Vagina (tissue), 2 donors: ENCODE measurements at places on chromosomes 7 and 10. TPM values are rescaled to one million over a fixed set of nuclear protein-coding genes. Genes with fewer than 3 reads are reported as not detected.

DNA sequence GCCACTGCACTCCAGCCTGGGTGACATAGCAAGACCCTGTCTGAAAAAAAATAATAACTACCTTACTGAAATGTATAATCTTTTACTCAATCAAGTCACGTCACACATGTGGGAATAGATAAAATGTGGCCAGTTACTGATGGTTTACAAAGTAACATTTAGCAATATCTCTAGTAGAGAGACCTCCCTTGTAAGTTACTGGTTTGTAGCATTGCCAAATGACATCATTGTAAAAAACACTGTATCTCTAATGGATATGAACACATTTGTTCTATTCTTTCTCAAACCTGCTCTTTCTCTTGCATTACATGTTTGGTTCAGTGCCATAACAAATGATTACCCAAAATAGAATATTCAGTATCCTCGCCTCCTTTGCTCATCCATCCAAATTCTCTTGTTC, 18.8 kb downstream of the TET1 start:
- no peaks in the 10 kb centered on the region for H3K4me1 ChIP-seq
- no peaks in the 10 kb centered on the region for H3K36me3 ChIP-seq
- H3K27me3 ChIP-seq: no peaks in the 10 kb centered on the region
- H3K27ac ChIP-seq: no peak overlapping the region
- no peak overlapping the region for H3K4me3 ChIP-seq
- DNase-seq: no peak

DNA sequence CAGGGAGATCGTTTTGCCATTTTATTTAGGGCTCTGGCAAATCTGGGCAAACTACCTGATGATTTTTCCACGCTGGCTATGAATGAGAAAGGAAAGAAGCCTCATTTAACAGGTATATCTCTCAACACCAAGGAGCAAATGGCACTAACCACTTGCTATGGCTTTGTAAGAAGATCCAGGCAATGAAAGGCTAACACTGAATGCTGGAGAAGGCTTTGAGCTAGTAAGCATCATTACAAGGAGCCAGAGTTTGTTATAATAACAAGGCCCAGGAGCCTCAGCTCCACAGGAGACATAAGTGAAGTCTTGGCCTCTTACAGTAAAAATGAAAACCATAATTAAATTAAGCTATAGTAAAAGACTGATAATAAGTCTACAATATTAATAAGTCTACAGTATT, 123.1 kb downstream of the CNOT4 start:
- no peak for DNase-seq
- H3K36me3 ChIP-seq: no peaks in the 10 kb centered on the region
- H3K27me3 ChIP-seq: no peaks in the 10 kb centered on the region
- no peak overlapping the region for H3K4me3 ChIP-seq

- no peak overlapping the region for H3K27ac ChIP-seq
- H3K4me1 ChIP-seq: no peaks in the 10 kb centered on the region
- H3K36me3 ChIP-seq: no peaks in the 10 kb centered on the region
Measured at GRCh38 chr7:21996641-21997040, 50.9 kb upstream of the CDCA7L start.

- DNase-seq: no peak
- H3K27ac ChIP-seq: no peak overlapping the region
- H3K27me3 ChIP-seq: no peaks in the 10 kb centered on the region
- no peaks in the 10 kb centered on the region for H3K4me1 ChIP-seq
- H3K4me3 ChIP-seq: no peak overlapping the region
Measured at GRCh38 chr10:29389935-29390334, 101.1 kb downstream of the LYZL1 start.

DNA sequence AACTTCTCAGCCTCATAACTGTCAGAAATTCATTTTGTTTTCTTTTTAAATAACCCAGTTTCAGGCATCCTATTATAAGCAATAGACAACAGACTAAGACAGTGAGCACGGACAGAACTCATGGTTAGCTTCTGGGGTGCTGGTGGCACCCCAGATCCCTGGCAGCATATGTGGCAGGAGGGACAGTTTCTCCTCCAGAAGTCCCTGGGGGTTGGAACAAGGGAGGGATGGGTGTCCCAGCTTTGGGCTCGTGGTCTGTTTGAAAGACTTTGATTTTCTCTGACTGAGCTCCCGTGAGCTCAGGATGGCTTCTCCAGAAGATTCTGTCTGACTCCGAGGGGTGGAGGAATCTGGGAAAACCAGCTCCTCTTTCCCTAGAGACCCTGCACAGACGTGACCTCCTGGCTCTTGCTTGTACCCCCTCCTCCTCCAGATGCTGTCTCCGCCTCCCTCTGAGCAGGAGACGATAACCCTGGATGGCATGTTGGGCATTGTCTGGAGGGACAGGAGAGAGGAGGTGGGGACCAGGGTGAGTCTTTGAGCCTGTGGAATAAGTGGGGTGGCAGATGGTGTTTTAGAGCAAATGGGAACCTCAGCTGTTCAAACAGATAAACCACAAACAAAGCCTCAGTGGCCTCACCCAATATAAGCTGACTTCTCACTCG, 421.1 kb downstream of the GLRX3 start:
- peak; percentile 44 for DNase-seq
- no peaks in the 10 kb centered on the region for H3K36me3 ChIP-seq
- H3K4me3 ChIP-seq: no peak overlapping the region
- no peak overlapping the region for H3K27ac ChIP-seq
- no peaks in the 10 kb centered on the region for H3K4me1 ChIP-seq
- no peaks in the 10 kb centered on the region for H3K27me3 ChIP-seq

GRCh38 chr10:119518936-119519335, 23.6 kb downstream of the RGS10 start:
- DNase-seq: no peak
- H3K4me3 ChIP-seq: no peak overlapping the region

DNA sequence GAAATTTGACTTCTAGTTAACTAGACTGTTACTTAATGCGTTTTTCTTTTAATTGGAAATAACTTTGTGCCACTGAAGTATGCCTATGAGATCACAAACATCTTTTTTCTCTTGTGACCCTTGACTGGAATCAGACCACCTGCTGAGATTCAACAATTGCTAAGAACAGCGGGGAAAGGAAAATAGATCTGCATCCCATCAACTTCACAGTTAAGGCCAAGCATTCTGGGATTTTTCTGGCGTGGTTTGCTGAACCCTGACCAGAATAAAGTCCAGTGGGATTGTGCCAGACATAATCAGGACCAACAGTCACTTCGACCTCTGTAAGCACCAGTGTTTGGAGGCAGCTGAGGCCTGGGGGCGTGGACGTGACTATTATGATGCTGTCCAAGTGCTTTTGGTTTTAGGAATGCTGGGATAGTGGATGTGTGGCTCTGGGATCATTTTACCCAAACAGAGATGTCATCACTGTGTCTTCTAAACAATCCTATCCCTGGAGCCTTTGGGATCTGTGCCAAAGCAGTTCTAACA, 373.3 kb upstream of the PRKCQ start:
- H3K4me3 ChIP-seq: no peak overlapping the region
- no peaks in the 10 kb centered on the region for H3K27me3 ChIP-seq
- no peak overlapping the region for H3K27ac ChIP-seq
- DNase-seq: no peak
- H3K36me3 ChIP-seq: no peaks in the 10 kb centered on the region

- no peaks in the 10 kb centered on the region for H3K36me3 ChIP-seq
- DNase-seq: no peak
Measured at GRCh38 chr10:6141296-6142151, 52.7 kb downstream of the RBM17 start.

- H3K27me3 ChIP-seq: no peaks in the 10 kb centered on the region
- no peak for DNase-seq
- peaks cover 20% of the 10 kb centered on the region for H3K4me1 ChIP-seq
- no peaks in the 10 kb centered on the region for H3K36me3 ChIP-seq
Measured at GRCh38 chr10:7958442-7958841, 96.0 kb upstream of the GATA3 start.

- H3K4me3 ChIP-seq: no peak overlapping the region
- DNase-seq: no peak
- no peak overlapping the region for H3K27ac ChIP-seq
- H3K27me3 ChIP-seq: no peaks in the 10 kb centered on the region
- no peaks in the 10 kb centered on the region for H3K4me1 ChIP-seq
Measured at GRCh38 chr7:28674359-28674782, 262.1 kb downstream of the CREB5 start.

GRCh38 chr7:25944777-25945515, 207.1 kb upstream of the NFE2L3 start:
- H3K36me3 ChIP-seq: no peaks in the 10 kb centered on the region
- peaks cover 13% of the 10 kb centered on the region for H3K4me1 ChIP-seq
- no peaks in the 10 kb centered on the region for H3K27me3 ChIP-seq
- H3K27ac ChIP-seq: no peak overlapping the region
- DNase-seq: no peak

DNA sequence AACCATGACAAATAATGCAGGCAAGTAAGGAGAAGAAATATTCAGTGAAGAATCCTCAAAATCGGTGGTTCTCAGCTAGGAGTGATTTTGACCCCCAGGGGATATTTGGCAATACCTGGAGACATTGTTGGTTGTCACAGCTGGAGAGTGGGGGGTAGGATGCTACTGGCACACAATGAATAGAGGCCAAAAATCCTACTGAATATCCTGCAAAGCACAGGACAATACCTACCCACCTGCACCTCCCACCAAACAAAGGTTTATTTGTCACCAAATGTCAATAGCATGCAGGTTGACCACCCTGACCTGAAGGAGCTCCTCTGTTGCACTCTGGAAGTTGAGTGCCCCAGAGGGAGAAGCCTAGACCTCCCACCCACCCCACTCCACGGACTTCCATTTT, 1028.6 kb downstream of the CNTNAP2 start:
- no peak for DNase-seq
- H3K4me3 ChIP-seq: no peak overlapping the region
- no peaks in the 10 kb centered on the region for H3K36me3 ChIP-seq
- H3K4me1 ChIP-seq: no peaks in the 10 kb centered on the region
- H3K27me3 ChIP-seq: no peaks in the 10 kb centered on the region
- no peak overlapping the region for H3K27ac ChIP-seq

DNA sequence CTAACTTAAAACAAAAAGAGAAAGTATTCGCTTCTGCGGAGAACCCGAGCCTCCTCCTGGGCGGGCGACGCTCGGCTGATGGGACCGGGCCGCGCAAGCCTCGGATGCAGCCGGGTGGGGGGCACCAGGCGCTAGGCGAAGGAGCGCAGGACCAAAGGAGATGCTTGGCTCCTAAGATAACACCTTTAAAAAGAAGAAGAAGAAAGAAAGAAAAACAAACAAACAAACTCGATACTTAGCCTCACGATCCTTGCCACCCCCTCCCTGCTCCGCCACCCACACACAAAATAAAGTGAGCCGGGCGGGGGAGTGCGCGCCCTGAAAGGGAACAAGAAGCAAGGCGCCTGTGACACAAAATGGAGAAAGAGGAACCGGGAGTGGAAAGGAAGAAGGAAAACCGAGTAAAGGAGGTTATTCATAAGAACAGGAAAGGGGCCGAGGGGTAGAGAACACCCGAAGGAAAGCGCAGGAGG, 34.0 kb upstream of the EBLN1 start:
- peaks cover 10% of the 10 kb centered on the region for H3K4me1 ChIP-seq
- peak overlapping the region; percentile 98 for H3K27ac ChIP-seq
- no peak for DNase-seq
- no peaks in the 10 kb centered on the region for H3K36me3 ChIP-seq

DNA sequence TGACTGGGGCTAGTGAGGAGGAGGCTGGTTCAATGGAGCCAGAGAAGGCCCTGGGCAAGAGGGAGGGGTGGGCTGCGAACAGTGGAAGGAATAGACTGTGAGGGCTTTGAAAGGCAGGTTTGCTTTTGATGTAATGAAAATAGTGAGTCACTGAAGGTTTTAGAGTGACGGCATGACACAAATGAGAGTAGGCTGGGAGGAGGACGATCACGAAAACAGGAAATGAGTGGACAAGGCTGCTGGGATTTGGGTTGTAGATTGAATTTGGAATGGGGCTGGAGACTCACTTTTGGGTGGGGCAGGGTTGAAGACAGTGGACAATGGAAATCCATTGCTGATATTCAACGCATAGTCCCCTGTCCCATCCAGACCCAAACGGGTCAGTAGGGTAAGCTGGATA, 139.6 kb downstream of the CDH23 start:
- no peaks in the 10 kb centered on the region for H3K4me1 ChIP-seq
- DNase-seq: no peak
- no peaks in the 10 kb centered on the region for H3K27me3 ChIP-seq
- no peak overlapping the region for H3K27ac ChIP-seq
- no peaks in the 10 kb centered on the region for H3K36me3 ChIP-seq

DNA sequence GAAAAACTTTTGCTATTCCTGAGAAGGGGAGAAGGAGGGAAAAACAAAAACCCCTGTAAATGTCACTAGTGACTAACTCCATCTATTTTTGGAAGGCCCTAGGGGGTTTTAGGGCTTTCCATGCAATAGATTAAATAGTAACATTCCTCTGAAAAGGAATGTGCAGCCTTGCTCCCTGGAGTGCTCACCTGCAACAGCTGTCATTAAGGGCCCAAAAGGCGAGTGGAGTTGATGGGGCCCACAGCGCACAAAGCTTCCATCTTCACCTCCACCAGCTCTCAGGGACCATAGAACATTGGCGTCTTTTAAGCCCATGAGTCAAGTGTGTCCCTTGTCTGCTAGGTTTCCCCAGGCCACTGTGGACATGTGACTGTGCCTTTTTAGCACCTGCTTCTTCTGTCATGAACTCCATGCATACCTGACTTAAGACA, 58.0 kb upstream of the IL6 start:
- no peak overlapping the region for H3K27ac ChIP-seq
- H3K4me1 ChIP-seq: no peaks in the 10 kb centered on the region
- H3K27me3 ChIP-seq: no peaks in the 10 kb centered on the region
- no peak for DNase-seq

- no peaks in the 10 kb centered on the region for H3K36me3 ChIP-seq
- H3K27ac ChIP-seq: no peak overlapping the region
- DNase-seq: no peak
- H3K4me3 ChIP-seq: no peak overlapping the region
- H3K27me3 ChIP-seq: no peaks in the 10 kb centered on the region
Measured at GRCh38 chr10:44352316-44353127, 32.4 kb downstream of the CXCL12 start.

GRCh38 chr10:110411047-110411410, 86.7 kb upstream of the DUSP5 start:
- no peak overlapping the region for H3K27ac ChIP-seq
- peaks cover 16% of the 10 kb centered on the region for H3K4me1 ChIP-seq
- H3K4me3 ChIP-seq: no peak overlapping the region
- H3K36me3 ChIP-seq: no peaks in the 10 kb centered on the region
- no peak for DNase-seq
- no peaks in the 10 kb centered on the region for H3K27me3 ChIP-seq

- DNase-seq: no peak
- peak overlapping the region; percentile 56 for H3K4me3 ChIP-seq
- H3K27me3 ChIP-seq: no peaks in the 10 kb centered on the region
- H3K36me3 ChIP-seq: no peaks in the 10 kb centered on the region
- H3K27ac ChIP-seq: peak overlapping the region; percentile 27
Measured at GRCh38 chr10:73647211-73647874, 6.1 kb upstream of the MYOZ1 start.

The CYP3A7 gene
- not detected for total RNA-seq

The RNF32 gene
- total RNA-seq: not detected

The SPDYE9 gene
- not detected for total RNA-seq

The SORBS1 gene
- total RNA-seq: 116 TPM

The IL6 gene
- 12.0 TPM for total RNA-seq

The C10orf90 gene
- total RNA-seq: not detected

The HELLS gene
- total RNA-seq: 8.3 TPM

The FAM237B gene
- total RNA-seq: not detected

The RBP3 gene
- total RNA-seq: not detected

The OPN4 gene
- total RNA-seq: not detected

The ARHGEF35 gene
- total RNA-seq: 8.3 TPM

The HTRA1 gene
- 116 TPM for total RNA-seq

The NPTX2 gene
- 13.0 TPM for total RNA-seq

The TAF6 gene
- total RNA-seq: 54.3 TPM

The JMJD1C gene
- 105 TPM for total RNA-seq

The ZNF503 gene
- total RNA-seq: 24.6 TPM

The COL26A1 gene
- total RNA-seq: not detected
